ENCODE measurements at places on chromosomes 5 and 9.

DNA sequence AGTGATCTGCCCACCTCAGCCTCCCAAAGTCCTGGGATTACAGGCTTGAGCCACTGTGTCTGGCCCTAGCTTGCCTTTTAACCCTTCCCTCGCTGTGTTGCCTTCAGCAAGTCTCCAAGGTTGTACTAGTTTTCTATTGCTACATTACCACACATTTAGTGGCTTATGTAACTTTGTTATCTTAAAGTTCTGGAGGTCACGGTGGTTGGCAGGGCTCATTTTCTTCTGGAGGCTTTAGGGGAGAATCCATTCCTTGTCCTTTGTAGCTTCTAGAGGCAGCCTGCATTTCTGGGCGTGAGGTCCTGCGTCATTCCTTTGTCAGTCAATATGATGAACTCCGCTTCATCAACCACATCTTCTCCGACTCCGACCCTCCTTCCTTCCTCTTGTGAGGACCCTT, 2.9 kb upstream of the PRRC2B start:
- no peak for DNase-seq

DNA sequence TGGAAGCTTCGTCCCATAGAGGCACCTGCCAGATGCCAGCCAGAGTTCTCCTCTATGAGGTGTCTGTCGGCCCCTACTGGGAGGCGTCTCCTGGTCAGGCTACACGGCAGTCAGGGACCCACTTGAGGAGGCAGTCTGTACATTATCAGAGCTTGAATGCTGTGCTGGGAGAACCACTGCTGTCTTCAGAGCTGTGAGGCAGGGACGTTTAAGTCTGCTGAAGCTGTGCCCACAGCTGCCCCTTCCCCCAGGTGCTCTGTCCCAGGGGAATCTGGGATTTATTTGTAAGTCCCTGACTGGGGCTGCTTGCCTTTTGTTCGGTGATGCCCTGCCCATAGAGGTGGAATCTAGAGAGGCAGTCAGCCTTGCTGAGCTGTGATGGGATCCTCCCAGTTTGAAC, 70.8 kb downstream of the NDUFS4 start:
- DNase-seq: no peak

GRCh38 chr5:140018096-140018481, 25.0 kb downstream of the NRG2 start:
- DNase-seq: no peak

- no peak for DNase-seq
These were observed 10.9 kb downstream of the SEC24A start for GRCh38 chr5:134659456-134659855.

- DNase-seq: peak; percentile 52
These were observed 5.1 kb upstream of the SMIM15 start for GRCh38 chr5:61167382-61167781.

DNA sequence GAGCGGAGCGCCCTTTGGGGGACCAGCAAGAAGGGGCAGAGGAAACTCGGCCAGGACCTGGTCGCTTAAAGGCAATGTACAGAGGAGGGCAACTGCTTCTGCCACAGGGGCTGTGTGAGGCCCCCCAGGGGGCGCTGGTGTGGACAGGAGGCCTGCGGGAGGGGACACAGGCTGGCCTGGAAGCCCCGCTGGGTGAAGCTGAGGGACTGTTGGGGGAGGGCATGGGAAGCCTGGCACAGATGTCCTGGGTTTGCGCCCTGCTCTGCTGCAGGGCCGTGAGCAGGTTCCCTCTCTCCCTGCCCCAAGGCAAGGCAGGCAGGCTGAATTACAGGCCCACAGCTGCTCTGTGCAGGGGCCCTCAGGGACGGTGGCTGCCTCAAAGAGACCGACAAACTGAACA, 5.4 kb downstream of the MED22 start:
- no peak for DNase-seq

All from NCI-H1694 treated with DMSO at 0.1 percent for 48 hours (cell line).